ENCODE measurements at places on chromosomes 5 and 9.
A peak's percentile ranks its signal among the peaks of the same experiment; 100 is the strongest.

GRCh38 chr5:171494452-171495121, 75.1 kb downstream of the FGF18 start:
- DNase-seq: no peak

DNA sequence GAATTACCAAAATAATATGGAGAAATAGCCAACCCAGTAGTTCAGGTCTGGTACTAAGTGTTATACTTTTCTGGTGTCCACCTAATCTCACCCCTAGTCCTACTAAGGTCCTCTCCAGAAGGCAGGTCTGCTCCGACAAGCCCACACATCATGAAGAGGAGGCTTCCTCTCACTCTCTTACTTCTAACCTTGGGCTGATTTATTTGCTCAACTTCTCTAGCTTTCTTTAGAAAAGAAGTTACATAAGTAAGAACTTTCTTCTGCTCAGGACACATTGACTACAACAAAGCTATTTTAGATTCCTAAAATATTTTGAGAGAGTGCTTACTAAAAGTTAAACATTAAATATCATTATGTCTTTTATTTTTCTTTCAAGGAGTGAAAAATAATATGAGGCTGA, 329.7 kb upstream of the NREP start:
- DNase-seq: no peak

DNA sequence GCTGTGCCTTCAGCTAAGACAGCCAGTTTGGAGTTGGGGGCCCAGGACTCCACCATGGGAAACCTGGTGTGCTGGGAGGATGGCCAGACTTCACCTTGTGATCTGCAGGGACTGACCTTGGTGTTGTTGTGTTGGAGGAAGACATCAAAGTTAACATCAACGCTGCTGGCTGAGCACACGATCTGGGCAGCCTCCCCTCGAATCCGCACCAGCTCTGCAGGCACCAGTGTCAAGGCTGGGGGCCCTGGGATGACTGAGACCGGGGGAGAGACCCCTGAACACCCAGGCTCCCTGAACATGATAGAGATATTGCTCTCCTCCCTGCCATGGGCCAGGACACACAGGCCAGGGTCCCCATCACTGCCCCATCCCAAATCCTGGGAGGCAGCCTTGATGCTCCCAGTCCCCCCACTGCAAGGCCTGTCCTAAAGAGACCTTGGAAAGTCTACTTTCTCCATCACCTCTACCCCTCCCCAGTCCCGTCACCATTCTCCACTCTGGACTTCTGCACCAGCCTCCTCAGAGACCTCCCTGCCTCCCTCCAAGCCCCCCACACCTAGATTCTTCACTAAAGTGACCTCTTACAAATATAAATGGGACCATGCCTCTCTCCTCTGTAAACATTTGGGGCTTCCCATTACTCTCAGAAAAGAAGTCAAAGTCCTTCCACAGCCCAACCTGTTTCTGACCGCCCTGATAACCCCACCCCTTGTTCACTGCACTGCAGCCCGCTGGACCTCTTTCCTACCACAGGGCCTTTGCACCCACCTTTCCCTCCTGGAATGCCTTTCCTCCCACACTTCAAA, 8.2 kb downstream of the CSF1R start:
- no peak for DNase-seq

GRCh38 chr5:57311251-57311650, 137.4 kb downstream of the GPBP1 start:
- DNase-seq: no peak

DNA sequence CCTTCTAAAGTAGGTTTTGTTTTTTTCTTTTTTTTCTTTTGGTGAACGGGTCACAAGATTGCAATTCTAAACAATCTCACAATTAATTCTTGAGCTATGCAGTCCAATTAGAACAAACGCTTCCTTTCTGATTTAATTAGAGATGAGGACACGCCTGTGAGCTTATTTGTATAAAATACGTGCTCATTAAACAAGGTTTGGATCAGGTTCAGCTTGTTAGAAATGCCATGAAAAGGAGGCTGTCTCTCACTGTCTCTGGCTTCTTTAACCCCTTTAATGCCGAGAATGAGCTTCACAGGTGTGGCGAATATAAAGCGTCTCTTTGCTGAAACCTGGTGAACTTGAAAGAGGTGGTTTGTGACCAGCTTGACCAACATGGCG, 191.8 kb downstream of the GAS1 start:
- no peak for DNase-seq

DNA sequence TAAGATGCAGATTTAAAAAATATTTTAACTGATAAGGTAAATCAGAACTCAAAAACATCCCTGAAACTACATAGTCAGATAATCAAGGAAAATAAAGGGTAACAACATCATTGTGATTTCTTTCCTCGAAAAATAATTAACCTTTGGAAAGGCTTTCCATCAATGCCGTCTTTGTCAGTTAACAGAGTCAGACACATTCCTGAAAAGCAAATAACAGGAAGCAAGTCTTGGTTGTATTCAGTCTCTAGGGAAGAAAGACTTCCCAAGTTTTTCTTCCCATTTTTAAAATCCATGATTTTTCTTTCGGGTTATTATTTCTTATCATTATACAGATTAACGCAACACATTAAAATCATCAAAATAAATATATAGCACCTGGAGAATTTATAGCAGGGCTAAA, 256.4 kb upstream of the CDH6 start:
- DNase-seq: no peak

- peak; percentile 42 for DNase-seq
Measured at GRCh38 chr5:40223884-40224402, 455.8 kb upstream of the PTGER4 start.

DNA sequence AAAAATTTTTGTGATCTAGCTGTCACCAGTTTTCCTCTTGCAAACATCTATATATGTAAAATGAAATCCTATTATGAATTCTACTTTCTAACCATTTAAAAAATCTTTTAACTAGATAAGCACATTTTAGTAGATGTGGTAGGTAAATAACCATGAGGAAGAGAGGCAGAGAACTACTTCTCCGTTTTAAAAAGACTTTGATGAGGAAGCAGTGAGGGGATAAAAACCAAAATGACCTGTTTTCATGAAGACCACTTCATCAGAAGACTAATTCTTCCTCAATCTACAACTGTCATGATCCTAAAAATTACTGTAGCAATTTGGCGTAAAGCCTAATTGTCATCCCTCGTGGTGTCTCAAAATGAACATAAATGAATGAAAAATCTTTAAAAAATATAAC, 15.7 kb upstream of the ERBIN start:
- no peak for DNase-seq

DNA sequence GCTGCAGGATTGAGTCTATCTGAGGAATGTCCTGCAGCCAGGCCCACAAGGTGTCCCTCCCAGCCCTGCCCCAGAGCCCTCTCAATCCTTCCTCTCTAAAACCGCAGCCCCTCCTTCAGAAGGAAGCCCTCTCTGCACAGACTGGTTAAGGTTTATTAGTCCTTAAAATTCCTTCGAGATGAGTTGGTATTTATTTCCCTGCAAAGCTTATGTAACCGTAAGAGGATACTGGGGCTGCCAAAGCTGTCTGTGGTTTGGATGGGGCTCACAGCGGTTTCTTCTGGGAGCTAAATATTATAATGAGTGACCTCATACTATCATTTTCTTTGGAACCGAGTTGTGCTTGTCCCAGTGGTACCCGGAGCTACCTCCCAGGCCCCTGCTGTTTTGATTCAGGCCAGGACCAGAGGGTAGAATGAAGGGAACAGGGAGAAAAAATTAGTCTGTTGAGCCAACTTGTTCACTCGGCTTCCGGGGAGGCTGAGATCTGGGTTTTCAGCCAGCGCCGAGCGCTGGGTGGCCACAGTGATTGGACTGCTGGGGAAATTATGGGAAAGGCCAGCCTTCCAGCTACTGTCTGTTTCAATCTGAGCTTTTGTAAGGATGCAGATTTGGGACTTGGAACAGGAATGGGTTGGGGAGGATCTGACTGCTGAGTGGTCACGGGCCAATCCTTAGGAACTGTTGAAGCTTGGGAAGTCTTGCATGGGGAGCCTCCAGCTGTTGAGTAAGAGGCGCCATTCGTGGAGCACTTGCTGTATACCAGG, 107.5 kb downstream of the NDFIP1 start:
- no peak for DNase-seq

Measured in GM06990 (cell line).